ENCODE measurements at places on chromosomes 4 and X.
A peak's percentile ranks its signal among the peaks of the same experiment; 100 is the strongest.

- ATAC-seq, result no peak
Observed at GRCh38 chr4:56979421-56980072, 851 bp downstream of the POLR2B start.

- no peak for ATAC-seq
Observed at GRCh38 chrX:105745863-105746262, 76.5 kb upstream of the NRK start.

GRCh38 chrX:148298737-148299136 lies 201.7 kb upstream of the AFF2 start:
- ATAC-seq, result no peak

GRCh38 chr4:171221181-171221580 lies 592.0 kb upstream of the GALNTL6 start:
- ATAC-seq, result no peak

GRCh38 chr4:139454111-139455045 lies at the start of gene RAB33B:
Gene RAB33B (plus strand): TSS chr4:139454121. CDS start chr4:139454196, 75 bp downstream.
- no peak for ATAC-seq

DNA sequence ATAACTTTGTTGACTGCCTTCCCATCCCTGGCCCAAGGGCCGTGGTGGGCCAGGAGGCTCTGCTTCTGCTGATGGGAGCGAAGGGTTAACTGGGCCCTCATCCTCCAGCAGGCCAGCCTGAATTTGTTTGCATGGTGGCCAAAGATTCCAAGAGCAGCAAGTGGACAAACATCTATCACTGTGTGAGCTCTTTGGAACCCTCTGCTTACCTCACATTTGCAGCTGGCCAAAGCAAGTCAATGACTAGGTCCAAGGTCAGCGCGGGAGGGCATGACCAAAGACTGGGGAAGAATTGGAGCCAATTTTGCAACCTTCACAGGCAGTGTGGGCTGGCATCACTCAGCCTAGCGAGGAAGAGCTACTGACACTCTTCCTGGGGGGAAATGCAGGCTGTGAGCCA lies 67.8 kb upstream of the ATP6AP2 start:
- no peak for ATAC-seq

GRCh38 chrX:140431521-140431920 lies 73.3 kb downstream of the SOX3 start:
- no peak for ATAC-seq

DNA sequence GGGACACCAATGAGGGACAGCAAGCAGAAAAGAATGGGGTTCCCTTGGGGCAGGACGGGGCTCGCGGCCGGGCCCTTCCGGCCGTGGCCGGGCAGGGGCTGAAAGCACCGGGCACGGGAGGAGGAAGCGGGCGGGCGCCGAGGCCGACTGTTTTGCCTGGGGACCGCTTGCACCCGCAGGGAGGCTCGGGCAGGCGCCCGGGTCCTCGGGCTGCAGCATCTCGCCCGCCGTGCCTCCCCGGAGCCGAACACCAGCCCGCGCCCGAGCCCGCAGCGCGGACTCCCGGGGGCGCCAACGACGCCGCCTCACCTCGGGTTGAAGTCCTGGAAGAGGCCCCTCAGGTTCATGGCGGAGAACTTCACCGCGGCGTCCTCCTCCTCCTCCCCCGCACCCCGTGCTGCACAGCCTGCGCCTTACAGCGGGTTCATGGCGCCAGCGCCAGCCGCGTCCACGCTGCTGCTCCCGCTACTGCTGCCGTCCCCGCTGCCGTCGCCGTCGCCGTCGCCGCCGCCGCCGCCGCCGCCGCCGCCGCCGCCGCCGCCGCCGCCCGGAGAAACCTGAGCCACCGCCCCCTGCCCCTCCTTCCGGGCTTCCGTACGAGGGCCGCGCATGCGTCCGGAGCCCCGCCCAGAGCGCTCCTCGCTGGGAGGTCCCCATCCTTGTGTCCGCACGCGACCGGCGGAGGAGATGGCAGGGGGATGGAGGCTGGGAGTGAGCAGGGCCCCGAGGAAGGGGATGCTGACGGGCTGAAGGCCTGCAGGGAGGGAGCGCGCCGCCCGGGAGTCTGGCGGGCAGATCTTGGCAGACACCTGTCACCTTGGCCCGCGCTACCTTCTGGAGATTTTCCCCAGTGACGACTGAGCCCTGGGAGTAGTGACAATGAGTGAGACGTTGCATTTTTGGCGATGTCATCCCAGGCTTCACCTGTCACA lies at the start of gene TMEM185A:
TMEM185A (minus strand) TSS at position 559 of the 932 bp plus-strand sequence; CDS start at position 347, 212 bp downstream.
- peak; percentile 47 for ATAC-seq

DNA sequence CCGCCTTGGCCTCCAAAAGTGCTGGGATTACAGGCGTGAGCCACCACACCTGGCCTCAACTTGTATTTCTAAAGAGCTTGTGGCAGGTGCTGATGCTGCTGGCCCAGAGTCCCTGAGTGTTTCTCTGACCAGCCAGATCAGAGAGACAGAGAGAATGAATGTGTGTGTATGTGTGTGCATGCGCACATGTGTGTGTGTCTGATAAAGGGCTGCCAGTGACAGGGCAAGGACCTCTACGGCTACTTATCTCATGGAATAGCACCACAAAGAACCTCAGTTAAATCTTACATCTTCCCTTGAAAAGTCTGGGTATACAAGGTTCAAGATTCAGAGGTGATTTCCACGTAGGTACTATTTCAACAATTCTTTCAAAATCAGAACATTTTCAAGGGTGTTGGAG lies 86.0 kb downstream of the SCD5 start:
- ATAC-seq, result no peak

DNA sequence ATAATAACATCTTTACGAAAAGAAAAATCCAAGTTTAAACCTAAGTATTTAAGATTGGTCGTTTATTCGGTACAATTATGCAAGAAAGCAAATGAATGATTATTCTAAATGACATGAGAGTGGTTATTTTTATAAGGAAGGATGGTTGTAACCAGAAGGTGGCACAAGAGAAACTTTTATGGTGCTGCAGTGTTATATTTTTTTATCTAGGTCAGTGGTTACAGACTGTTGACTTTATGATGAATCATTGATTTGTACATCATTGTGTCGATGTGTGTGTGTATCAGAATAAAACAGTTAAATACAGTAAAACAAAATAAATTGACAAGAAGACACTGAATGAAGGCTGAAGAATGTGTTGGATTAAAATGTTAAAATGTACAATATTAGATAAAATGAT lies 9.8 kb downstream of the DCAF8L2 start:
- ATAC-seq, result peak; percentile 48
